Stimulated activated naive CD8-positive, alpha-beta T cell treated with anti-CD3 and anti-CD28 coated beads, Interleukin-15, amount 100 ng/mL, for 72 hours (primary cell): ENCODE measurements at places on chromosomes 2 and 18.

DNA sequence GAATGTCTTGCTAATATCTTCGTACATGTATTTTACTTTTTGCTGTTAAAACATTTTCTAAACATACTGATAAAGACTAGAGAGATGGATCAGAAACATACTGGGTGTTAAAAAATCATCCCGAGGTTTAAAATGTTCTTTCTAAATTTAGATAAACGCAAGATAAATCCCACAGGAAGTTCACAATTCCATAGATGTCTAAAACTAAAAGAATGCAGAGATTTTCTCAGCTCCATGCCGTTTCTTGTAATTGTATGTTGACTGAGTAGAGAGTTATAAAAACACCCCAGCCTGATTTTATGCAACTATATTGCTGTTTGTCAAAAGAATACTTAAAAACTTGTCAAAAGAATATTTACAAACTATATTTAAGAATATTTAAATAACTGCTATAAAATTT is 455.7 kb downstream of the ARHGAP15 start:
- DNase-seq, result no peak

- DNase-seq, result no peak
These were observed 17.2 kb upstream of the ARL4C start for GRCh38 chr2:234514099-234514498.

DNA sequence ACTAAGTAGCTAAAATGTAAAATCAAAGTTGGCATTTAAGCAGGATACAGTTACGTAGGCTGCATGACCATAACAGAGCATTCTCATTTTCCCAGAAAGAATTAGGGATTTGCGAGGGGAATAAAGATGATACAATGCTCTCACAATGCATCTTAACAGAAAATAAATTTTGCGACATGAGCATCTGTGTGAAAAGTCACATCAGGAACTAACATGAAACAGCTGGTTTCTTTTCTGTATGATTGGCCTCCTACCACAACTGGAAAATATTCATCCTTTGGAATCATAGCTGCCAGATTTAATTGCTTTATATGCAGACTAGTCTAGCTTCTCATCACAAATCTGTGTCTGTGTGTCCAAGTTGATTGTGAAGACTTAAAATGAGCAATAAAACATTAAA is 66.0 kb downstream of the KCTD18 start:
- DNase-seq, result no peak

GRCh38 chr2:100188326-100188725 is 45.9 kb upstream of the AFF3 start:
- DNase-seq, result no peak

DNA sequence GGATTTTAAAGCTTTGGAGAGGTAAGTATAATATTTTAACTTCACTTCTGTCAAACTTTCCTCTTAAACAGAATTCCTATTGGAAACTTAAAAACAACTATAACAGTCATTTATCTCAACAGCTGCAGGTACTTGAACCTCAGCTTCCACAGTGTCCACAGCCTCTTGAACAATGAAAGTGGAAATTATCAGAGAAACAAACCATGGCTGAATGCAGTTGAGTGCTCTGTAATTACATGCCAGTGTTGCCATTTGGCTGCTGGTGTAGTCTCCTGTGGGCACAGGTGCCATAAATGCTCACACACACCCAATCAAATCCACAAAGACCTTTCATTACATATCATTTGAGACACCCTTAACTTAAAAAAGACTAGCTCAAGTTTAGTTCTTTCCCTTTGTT is 125.1 kb downstream of the CPS1 start:
- no peak for DNase-seq

- DNase-seq, result no peak
These were observed 95.6 kb downstream of the CYP26B1 start for GRCh38 chr2:72051971-72052505.

GRCh38 chr2:24892928-24893327 is 27.1 kb downstream of the ADCY3 start:
- DNase-seq, result no peak

GRCh38 chr2:155141418-155141817 is 442.9 kb downstream of the KCNJ3 start:
- DNase-seq, result no peak

DNA sequence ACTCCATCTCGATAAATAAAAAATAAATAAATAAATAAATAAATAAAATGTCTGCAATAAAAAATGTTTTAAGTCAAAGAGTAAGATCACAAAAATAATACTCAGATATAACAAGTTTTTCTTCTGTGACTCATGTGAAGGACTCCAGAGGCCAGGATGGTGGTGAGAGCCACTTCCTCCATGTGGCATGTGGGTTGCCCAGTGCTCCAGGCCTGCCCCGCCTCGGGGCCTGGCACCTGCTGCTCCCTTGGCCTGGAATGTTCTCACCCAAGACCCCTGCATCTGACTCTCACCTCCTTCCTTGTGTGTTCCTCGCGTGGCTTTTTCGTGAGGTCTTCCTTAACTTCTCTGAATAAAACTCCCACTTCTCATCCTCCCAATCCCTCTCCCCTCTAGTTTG is 77.4 kb upstream of the LDLRAD4 start:
- DNase-seq, result no peak

DNA sequence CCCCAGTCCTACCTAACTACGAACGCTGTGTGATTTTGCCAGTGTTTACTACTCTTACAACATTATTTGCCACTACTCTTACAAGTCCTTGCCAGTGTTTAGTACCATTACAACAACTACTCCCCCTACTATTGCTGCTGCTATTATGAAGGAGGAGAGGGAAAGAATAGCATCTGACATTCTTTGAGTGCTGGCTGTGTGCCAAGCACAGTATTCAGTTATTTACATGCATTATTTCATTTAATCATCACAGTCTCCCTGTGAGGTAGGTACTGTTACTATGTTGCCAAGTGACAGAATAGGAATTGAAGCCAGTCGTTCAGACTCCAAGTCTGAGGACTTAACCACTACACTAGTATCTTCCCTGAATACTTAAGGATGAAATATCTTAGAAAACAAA is 185.9 kb upstream of the FOSL2 start:
- DNase-seq, result no peak

GRCh38 chr2:98467082-98467536 is 22.5 kb downstream of the INPP4A start:
- no peak for DNase-seq

DNA sequence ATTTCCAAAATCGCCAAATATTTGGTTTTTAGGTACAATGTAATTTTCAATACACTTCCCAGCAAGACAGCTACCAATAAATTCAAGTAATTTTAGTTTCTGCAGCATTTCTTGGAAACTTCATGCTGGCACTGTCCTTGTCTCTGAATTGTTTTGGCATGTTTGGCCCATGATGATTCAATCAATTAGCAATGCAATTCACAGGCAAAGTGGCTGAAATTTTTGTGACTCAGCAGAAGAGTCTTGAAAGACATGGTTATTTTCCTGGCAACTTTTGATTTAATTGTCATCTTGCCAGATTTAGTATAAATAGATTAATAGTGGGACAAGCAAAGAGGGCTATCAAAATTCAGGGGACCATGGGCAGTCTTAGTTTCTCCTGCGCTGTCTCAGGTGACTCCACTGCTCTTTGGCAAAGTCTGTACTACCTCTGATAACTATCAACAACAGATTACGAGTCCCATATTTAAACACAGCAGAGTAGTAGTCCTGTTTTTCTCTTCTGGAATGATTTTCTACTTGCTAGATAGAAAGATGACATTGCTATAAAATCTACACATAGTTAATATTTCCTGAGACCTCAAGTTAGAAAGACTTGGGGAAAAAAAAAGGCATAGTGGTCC is 88.9 kb upstream of the CYP26B1 start:
- DNase-seq, result no peak

GRCh38 chr18:51503351-51503750 is 305.9 kb upstream of the MEX3C start:
- DNase-seq, result no peak

- DNase-seq, result no peak
These were observed 13.9 kb upstream of the SLC1A4 start for GRCh38 chr2:64975232-64975821.

GRCh38 chr2:227376656-227377396 is 2.3 kb downstream of the TM4SF20 start:
- DNase-seq, result no peak

- DNase-seq, result no peak
These were observed 55.3 kb downstream of the HS1BP3 start for GRCh38 chr2:20595439-20596192.

DNA sequence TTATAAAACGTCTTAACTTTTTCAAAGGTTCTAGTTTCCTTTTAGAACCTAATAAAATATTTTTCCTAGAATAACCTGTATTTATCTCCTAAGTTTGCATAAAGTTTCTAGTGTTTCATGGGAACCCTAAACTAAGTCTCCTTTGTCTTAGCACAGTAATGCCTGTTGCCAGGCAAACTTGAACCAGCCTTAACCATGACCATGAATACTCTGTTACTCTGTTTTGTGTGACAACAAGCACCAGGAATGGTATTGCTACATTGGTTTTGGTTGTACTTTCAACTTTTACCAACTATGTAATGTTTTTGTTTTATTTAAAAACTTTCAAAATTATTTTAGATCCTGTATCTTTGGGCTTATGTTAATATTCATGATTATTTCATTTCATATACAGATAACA is 137.6 kb downstream of the CERS6 start:
- DNase-seq, result no peak

DNA sequence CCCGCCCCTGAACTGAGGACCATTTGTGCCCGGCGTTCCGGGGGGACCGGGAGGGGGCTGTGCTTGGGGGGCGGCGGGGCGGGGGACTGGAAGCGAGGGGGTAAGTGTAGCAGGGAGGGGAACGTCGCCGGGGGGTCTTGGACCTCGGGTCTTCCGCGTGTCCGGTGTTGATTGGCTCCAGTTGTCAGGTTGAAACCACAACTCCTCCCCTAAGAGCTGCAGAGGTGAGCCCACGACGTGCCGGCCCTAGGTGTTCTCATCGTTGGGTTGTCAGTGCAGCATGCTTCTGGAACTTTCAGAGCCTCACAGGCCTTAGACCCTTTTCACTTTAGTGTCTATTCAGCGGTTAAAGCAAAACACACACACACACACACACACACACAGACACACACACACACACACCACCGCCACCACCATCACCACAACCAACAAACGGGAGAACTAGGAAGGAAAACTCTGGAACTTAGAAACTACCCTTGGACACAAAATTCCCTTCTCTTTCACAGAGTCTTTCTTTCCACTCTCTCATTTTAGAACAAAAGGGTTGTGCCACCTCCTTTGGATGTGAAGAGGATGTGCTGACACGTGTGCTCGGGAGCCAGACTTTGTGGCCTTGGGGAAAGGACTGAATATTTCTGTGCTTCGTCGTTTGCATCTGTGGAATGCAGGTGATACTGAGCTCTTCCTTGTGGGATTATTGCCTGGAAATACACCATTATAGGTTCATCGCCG is 6.7 kb upstream of the DLX2 start:
- DNase-seq, result no peak
